Stimulated activated CD4-positive, alpha-beta T cell treated with anti-CD3 and anti-CD28 coated beads, Interleukin-1b, Interleukin-23, amount 100 ng/mL, for 1 hour (primary cell): ENCODE measurements at places on chromosomes 2 and 18.
A peak's percentile ranks its signal among the peaks of the same experiment; 100 is the strongest.

GRCh38 chr2:229422063-229422462 lies 151.0 kb upstream of the PID1 start:
- no peak for DNase-seq

DNA sequence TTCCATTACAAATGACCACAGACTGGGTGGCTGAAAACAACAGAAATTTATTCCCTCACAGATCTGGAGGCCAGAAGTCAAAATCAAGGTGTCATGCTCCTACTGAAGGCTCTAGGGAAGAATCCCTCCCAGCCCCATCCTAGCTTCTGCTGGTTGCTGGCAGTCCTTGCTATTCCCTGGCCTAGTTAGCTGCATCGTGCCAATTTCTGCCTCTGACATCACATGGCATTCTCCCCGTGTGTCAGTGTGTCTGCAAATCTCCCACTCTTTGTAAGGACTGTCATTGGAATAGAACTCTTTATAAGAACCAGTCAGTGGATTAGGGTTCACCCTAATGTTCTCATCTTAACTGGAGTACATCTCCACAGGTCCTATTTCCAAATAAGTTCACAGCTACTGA lies 30.5 kb upstream of the NCKAP5 start:
- DNase-seq: no peak

DNA sequence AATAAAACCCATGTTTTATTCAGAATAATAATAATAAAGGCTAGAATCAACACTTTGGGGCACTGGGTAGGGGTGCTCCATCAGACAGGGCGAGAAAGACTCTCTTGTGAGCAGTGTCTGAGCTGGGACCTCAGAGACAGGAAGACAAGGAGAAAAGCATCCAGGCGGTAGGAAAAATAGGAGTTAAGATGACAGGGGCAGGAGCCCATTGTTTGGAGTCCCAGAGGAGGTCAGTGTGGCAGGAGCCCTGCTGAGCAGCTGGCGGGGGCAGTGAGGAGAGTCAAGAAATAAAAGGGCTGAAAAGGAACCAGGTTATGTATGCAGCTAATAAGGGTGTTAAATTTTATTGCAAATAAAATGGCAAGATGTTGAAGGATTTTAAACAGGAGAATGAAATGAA lies 457.4 kb downstream of the FBXO15 start:
- DNase-seq: no peak

- DNase-seq: no peak
Observed at GRCh38 chr2:27296481-27296880, 11.8 kb downstream of the UCN start.

- no peak for DNase-seq
Observed at GRCh38 chr2:202339071-202339870, 36.9 kb upstream of the BMPR2 start.

DNA sequence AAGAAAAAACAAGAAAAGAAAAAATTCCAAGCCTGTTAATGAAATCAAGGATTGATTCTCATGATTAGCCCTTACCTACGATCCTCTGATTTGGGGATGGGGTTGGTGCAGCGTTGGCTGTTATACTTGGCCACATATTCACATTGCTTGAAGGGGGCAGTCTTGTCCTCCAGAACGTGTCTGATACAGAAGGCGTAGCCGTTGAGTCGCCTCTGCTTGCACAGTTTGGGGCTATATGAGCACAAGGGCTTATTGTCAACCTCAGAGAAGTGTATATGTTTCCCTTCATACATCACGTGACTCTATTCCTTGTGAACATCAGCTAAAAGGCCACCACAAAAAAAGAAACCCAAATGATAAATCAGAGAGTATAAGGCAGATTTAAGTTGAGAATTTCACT lies 23.2 kb downstream of the INO80D start:
- DNase-seq: no peak

DNA sequence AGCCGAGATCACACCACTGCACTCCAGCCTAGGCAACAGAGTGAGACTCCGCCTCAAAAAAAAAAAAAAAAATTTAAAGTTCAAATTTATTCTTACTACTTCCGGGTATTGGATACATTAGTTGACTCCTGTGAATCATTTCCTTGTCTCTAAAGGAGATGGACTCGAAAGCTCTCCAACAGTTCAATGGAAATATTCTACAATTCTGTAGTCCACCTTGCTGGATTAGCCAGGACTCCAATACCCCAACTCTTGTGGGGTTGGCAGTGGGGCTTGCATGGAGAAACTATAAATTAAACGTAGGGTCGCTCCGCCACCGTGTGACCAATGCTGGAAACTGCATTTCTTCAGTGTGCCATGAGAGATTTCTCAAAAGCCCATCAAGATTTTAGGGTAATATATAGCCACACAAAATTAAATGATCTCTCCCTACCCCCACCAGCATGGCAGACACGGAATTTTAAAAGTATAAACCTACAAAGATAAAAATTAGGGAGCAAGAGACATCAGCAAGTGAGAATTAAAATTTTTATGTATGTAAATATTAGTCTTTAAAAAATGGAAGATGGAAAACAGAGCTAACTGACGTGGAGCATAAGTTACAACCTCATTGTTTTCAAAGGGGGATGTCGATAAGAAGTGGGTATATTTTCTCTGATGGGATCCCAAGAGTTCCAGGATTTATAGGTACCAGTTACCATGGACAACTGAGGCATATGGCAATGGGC lies 27.8 kb upstream of the GAREM2 start:
- DNase-seq: peak; percentile 0

- DNase-seq: no peak
Observed at GRCh38 chr2:144694456-144694855, 174.5 kb upstream of the ZEB2 start.

- DNase-seq: no peak
Observed at GRCh38 chr2:45269149-45269793, 260.0 kb upstream of the SIX2 start.

DNA sequence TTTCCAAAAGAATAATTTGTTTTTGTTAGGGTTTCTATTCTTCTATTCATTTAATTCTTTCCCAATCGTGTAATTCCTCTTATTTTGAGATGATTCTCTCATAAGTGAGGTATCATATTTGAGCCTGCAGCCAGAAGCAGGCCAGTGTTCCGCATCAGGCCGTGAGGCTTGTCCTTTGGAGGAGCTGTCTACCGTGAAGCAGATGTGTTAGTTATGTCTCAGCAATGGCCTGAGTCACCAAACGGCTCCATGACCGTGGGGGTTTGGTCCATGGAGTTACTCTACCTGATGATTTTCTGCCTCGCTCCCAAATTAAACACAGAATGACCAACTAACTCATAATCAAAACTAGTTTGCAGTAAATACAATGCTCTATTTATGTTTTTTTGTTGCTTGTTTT lies 64.2 kb upstream of the TMEM87B start:
- no peak for DNase-seq

DNA sequence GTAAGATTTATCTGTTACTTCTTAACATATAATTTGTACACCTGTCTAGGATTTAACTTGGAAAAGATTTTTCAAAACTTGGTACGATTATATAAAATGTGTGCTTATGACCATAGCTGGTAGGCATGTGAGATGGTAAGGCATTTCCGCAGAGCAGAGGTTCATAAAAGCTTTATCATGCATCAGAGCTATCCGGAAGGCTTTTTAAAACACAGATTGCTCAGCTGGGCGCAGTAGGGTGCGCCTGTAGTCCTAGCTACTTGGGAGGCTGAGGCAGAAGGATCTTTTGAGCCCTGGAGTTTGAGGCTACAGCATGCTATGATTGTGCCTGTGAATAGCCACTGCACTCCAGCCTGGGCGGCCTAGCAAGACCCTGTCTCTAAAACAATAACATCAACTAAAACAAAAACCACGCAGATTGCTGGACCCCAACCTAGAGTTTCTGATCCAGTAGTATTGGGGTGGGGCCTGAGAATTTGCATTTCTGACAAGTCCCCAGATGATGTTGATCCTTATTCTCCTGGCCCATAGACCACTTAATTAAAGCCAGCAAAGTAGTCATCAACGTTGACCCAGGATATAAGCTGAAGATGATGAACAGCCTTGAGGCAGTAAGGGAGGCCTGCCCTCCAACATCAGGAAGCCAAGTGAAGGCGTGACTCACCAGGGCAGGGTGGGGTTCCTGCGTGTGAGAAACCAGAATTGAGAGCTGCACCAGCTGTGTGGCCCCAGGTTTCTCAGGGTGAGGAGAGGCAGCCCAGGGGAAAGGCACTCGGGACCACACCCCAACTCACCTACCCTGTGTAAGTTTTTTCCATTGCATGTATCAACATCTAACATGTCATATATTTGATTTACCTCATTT lies 21.6 kb upstream of the SLC20A1 start:
- DNase-seq: peak; percentile 54

- no peak for DNase-seq
Observed at GRCh38 chr18:49648326-49648725, 86.5 kb downstream of the LIPG start.

GRCh38 chr2:8872821-8873432 lies 35.5 kb upstream of the KIDINS220 start:
- no peak for DNase-seq

DNA sequence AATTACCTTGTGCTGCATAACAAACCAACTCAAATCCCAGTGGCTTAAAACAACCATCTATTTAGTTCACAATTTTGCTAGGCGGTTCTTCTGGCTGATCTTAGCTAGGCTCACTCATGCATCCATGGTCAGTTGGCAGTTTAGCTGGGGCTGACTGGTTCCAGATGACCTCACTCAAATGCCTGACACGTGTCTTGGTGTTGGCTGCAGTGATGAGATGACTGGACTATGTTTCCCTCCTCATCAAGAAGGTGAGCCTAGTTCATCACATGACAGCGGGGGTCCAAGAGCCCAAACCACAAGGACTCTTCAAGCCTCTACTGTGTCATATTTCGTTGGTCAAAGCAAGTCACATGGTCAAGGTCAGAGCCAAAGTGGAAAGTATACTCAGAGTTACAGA lies 42.7 kb upstream of the ACTR3 start:
- DNase-seq: no peak

GRCh38 chr18:66317243-66318090 lies 286.4 kb downstream of the CDH19 start:
- DNase-seq: no peak

GRCh38 chr2:65136253-65136652 lies 6.3 kb upstream of the RAB1A start:
- no peak for DNase-seq

DNA sequence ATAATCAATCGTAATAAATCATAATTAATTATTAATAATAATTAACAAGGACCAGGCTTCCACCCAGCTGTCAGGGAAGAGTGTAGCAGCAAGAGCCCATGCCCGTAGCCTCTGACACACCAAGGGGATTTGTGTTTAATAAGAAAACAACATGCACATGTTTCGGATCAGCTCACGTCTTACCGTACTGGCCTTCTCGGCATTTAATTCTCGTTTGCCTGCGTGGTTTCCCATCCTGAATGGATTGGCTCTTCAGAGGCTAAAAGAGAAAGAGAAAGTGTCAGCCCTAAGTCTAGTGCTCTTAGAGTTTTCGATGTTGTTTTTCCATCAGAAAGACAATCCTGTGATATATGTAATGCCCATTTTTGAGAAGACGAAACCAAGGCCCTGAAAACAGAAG lies 27.6 kb downstream of the MBP start:
- no peak for DNase-seq

DNA sequence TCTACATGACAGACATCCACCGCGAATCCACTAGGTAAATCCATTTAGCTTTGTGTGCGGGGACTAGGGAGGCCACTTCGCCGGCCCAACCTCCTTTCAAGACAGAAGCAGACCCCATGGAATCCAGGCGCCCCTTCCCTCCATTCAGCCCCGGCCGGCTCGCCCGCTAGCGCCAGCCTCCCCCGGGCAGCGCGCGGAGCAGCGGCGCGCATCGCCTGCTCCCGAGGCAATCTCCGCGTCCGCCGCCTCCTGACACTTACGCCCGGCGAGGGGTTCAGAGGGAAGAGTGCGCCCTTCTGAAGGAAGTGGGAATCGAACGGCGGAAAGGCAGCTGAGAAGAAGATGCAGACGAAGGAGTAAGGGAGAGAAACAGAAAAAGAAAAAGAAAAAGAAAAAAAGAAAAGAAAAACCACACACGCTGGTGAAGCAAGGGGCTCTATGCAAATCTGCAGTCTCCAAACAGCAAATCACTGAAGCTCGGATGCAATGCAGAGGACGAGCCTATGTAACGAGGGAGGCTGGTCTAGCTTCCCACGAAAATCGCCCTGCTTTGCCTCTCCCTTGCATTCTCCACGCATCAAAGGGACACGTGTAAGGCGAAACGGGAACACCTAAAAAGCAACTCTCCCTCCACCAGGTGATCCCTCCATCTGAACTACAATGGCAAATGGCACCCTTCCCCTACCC lies 684.4 kb downstream of the NRXN1 start:
- no peak for DNase-seq

DNA sequence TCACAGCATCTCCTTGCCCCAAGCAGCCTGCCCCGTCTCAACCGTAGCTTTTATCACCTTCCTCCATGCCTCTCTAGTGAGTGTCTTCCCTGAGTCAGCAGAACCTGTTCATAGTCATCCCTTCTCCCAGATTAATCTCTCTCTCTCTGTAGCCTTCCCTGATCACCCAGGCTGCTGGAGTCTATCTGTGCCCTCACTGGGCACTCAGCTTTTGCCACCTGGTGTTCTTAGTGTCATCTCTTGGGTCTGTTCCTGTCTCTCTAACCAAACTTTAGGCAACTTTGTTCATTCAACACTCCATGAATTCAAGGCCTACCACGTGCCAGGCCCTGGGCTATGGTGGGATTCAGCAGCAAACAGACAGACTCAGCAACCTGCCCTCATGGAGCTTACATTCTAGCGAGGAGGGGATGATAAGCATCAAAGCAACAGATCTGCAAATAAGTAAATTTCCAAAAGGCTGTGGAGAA lies 159.1 kb downstream of the SMAD7 start:
- no peak for DNase-seq

- DNase-seq: no peak
Observed at GRCh38 chr2:188787021-188787657, 187.0 kb upstream of the COL3A1 start.

- DNase-seq: no peak
Observed at GRCh38 chr2:238856713-238857567, 9.1 kb downstream of the TWIST2 start.

DNA sequence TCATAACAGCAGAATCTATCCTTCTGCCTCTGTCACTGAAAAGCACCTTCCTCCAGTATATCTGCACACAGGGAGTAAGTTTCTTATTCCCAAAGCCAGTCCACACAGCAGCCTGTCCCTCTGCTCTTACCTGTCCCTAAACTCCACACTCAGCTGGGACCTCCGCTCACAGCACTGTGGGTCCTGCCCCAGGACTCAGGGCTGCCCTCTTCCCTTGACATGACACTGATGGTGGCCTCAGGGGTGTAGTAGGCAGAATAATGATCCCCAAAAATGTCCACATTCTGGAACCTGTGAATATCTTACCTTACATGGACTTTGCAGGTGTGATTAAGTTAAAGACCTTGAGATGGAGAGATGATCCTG lies 39.7 kb upstream of the EML4 start:
- no peak for DNase-seq

GRCh38 chr2:18408638-18409037 lies 151.8 kb downstream of the RDH14 start:
- DNase-seq: no peak

DNA sequence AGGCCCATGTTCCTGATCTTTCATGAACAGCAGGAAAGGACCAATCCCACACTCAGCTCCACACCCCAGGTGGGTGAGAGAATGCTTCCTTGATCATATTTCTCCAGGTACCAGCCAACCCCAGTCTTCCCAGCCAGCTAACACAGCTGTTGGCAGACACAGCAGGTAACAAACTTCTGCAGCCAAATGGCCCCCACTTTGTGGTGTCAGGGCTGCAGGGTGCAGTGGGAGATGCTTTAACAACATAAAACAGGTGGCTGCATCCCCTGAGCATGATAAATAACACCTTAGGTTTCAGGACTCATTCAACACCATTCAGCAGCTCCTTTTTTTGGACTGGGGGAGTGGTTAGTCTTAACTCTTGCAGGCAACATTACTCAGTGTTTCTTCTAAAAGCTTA lies 76.7 kb upstream of the ACAA2 start:
- no peak for DNase-seq

- DNase-seq: peak; percentile 15
Observed at GRCh38 chr2:219689676-219690628, 62.5 kb downstream of the SLC4A3 start.
